Choroid plexus epithelial cell (primary cell): ENCODE measurements at places on chromosomes 6 and 20.

DNA sequence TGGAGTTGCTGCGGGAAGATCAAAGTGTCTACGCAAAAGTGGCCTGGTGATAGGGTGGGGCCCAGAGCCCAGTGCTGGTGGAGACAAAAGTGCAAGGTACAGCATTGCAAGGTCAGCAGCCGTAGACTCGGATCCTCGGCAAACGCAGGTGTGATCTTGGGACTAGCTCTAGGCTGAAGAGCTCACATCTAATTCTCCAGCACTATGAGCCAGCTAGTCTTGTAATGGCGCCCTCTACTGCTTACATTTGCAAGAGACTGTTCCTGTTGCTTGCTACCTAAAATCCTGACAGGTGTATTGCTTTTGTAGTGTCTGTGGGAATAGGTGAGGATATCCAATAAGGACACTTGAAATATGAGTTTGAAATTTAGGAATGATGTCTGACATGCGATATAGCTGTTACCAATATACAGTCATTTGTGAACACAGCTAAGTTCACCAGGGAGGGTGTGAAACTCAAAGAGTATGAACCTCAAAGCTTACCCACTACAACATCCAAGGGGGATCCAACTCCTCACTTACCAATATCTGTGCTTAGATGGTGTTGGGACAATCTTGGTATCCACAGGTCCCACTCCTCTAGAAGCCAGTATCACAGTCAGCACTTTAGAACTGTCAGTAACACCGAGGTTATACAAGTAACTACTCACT, 58.4 kb downstream of the PDE7B start:
- peak; percentile 79 for DNase-seq

DNA sequence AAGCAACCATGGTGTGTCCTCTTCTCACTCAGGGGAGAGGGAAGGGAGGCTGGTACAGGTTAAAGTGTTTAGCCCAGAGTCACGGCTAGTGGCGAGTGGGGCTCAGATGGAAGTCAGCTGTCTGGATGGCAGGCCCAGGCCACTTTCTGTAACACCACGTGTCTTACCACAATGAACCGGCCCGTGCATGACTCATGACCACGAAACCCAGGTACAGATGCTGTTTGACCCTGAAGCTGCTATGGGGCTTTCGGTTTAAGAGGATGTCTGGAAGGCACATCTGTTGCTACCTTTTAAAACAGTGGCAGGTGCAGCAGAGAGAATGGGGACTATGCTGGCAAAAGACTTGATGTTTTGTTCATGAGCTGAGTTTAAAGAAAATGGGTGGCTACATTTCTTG, 36.5 kb upstream of the MPC1 start:
- peak; percentile 63 for DNase-seq

- DNase-seq, result no peak
Observed at GRCh38 chr6:105330913-105331312, 72.0 kb downstream of the PREP start.

DNA sequence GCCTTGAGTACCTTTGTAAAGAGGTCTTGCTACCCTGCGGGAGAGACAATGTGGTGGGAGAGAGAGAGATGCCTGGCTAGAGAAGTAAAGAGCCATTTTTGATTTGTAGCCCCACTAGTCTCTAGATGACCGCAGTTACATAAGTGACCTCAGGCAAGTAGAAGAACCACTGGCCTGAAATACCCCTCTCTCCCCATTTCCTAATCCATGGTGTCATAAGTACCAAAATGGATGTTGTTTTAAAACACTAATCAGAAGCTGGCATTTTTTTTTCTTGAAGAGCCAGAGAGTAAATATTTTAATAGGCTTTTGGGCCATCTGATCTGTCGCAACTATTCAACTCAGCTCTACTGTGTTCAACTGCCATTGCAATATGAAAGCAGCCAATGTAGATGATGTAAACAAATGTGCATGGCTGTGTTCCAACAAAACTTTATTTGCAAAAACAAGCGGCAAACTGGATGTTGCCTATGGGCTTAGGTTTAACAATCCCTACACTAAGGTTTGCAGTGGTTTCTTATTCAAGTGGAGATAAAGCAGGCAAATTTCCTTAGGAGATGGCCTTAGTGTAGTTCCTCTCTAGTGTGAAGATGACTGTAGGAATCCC, 36.5 kb downstream of the RARS2 start:
- DNase-seq, result no peak

DNA sequence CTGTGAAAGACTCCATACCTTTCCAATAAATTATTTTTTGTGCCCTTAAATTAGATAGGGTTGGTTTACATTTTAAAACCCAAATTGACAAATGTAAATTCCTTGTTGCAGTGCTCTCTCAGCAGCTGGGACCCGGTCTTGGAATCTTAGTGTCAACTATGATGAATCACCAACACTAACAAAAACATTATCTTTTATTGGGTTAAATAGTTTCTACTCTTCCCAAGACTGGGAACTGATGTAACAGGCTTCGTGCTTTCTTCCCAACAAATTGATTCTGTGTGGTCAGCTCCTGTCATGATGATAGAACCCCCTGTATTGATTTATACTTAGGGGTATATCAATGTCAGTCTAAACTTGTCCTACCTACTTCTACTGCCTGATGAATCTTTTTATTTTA, 23.2 kb upstream of the AHI1 start:
- DNase-seq, result peak; percentile 50

DNA sequence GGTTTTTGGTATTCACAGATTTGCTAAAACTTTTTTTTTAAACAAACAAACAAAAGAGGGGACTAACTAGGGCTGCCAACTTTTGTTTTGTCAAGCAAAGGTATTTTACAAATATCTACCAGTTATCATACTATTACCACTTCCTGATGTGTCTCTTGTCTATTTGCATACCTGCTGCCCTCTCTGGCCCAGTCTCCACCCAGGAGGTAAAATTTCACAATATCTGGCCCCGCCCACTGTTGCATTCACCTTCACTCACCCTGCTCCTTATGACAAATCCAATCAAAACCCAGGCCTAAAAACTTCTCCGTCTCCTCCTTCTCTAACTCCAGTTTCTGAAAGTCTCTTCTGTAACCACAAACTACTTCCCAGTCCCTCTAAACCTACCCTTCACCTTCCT, 82.2 kb downstream of the TRERF1 start:
- no peak for DNase-seq

DNA sequence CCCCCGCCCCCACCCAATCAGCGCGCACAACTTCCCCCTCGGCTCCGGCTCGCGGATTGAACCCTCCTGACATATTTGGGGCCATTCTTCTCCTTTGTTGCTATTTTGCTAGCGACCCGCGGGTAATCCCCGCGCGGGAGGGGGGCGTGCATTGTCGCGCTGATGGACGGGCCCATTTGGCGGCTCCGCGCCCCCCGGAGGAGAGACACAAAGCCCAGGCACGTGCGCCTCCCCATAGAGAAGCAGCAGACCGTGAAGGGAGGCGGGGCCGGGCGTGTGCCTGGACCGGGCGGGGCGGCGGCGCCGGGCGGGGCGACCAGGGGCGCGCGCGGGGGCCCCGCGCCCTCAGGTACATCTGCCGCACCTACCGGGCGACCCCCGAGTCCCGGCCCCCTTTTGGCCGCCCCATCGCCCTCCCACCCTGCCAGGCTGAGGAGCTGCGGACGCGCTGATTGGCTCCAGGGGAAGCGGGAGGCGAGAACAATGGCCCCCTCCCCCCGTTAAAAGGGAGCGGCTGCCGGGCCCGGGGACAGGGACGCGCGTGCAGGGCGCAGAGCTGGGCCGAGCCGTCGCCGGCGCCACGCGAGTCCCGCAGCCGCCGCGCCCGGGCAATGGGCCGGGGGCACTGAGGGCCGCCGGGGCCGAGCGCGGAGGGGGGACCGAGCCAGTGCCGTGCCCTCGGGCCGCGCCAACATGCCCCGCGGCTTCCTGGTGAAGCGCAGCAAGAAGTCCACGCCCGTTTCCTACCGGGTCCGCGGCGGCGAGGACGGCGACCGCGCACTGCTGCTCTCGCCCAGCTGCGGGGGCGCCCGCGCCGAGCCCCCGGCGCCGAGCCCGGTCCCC, at the start of gene INSM1:
Gene INSM1, plus strand, starts transcription at position 530 of the 843 bp plus-strand sequence. Its CDS starts 164 bp downstream, at position 694.
- DNase-seq, result no peak

DNA sequence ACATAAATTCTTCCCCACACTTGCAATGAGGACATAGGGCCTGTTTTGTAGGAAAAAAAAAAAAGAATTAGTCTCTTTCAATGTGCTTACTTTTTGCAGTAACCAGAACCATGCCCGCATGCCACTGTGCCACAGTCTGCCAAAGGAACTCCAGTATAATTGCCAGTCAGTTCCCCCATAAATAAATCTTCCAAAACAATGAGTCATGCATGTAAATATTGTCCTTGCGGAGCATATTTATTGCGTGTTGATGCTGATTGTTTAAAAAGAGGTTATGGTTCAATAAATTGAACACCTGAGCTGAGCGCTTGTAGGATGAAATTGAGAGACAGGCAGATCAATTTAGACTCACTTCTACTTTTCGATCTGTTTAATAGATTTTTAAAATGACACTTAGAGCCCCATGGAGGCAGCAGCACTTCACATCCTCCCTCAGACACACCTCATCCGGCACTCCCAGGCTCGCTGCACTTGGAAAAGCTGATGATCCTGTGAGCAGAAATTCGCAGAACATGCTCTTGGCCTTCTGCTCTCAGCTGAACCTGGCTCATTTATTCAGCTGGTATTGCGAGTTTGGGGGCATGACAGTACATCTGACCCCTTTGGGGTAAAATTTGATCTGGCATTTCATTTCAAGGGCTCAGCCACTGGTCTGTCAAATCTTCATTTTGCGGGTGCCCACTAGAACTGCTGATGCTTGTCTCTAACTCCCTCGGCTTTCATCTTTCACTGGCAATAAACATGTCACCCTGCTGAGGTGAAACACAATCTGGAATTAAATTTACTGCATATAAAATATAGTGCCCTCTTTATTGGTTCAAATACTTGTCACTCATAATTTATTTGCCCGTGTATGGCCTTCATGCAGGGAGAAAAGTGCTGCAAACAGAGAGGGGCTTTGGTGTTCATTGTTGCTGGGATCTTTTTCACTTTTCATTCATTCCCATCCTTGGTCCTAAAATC, 371.1 kb upstream of the POU3F2 start:
- DNase-seq, result no peak

DNA sequence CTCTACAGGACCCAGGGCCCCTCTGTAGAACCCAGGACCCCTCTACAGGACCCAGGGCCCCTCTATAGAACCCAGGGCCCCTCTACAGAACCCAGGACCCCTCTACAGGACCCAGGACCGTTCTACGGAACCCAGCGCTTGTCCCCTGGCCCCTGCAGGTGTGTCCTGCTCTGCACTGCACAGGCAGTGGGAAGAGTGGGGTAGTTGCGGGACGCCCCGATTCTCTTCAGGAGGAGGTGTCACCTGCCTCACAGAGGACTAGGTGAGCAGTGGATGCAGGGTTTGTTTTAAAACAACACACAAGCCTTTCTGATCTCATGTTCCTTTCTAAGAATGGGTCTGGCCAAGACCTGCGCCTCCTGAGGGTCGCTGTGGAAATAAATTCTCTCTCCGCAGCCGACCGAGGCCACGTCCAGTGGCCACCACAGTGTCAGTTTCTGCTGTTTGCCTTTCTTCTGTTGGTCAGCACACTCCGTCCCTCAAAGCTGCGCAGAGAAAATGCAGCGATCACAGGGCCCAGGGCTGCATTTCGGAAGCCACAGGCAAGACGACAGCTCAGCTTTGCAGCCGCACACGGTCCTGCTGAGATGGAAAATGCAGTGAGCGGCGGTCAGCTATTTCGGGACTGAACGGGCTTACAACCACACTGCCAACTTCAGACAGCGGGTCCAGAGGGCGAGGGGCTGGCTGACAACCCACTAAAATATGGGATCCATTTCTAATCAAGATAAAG, 135.2 kb downstream of the DLL1 start:
- DNase-seq, result no peak

GRCh38 chr6:73870907-73871306, 174.9 kb downstream of the CD109 start:
- no peak for DNase-seq

DNA sequence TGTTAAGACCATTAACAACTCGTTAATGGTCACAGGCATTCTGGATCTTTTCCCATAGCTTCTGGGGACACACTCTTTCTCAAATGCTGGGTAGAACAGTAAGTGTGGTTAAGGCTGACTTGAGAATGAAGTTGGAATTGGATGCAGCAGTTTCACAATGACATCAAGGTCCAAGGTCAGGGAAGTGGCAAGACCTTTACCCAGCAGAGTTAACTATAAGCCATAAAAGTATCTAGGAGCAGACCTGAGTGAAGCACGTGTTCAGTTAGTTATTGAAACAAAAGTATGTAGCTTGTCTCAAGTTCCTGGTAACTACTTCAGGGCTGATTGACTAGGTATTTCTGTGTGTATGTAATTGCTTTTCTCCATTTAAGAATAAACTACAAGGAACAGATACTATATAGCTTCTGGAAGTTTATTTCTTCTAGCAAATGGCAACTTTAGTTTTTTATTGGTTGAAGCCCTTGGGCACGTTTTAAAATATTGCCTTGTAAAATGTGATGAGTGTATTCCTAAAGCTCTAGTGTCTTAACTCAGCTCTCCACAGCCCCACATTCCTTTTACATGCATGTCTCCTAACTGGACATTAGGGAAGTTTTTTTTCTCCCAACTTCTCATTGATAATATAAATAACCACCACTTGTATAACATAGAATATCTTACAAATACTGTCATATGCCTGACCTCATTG, 479.0 kb upstream of the CITED2 start:
- DNase-seq, result no peak

- DNase-seq, result no peak
Observed at GRCh38 chr6:38152620-38153019, 333.1 kb downstream of the ZFAND3 start.

- DNase-seq, result peak; percentile 42
Observed at GRCh38 chr6:1346558-1347091, 34.7 kb downstream of the FOXQ1 start.

GRCh38 chr6:31734821-31735406, 1.4 kb downstream of the CLIC1 start:
- peak; percentile 61 for DNase-seq

DNA sequence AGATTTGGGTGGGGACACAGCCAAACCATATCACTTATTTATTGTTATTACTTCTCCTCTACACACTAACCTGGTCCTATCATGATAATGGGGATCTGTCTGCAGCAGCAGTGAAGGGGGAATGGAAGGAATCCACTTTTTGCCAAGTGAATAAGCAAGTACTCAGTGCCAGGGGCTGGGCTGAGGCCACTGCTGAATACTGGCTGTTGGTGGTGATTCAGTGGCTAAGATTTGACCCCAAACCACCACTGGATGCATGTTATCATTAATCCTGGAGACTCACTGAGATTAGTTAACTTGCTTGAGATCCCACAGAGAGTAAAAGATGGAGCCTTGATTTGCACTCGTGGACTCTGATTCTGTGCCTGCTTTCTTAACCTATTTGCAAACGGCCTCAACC, 127.7 kb downstream of the TSHZ2 start:
- no peak for DNase-seq
